Neural progenitor cell (in vitro differentiated cells): ENCODE measurements at places on chromosomes 2 and 18. TPM values are rescaled to one million over a fixed set of nuclear protein-coding genes. Genes with fewer than 3 reads are reported as not detected.

- no peaks in the 10 kb centered on the region for H3K36me3 ChIP-seq
- no peak overlapping the region for H3K27ac ChIP-seq
- H3K4me3 ChIP-seq, result no peak overlapping the region
- no peaks in the 10 kb centered on the region for H3K4me1 ChIP-seq
- no peak for DNase-seq
Measured at GRCh38 chr2:194483041-194483440, 1174.0 kb upstream of the SLC39A10 start.

FSIP2 gene
- 12.7 and 15.9 TPM in 2 replicates for total RNA-seq

SPP2 gene
- not detected in 2 replicates for total RNA-seq

GRCh38 chr18:52536039-52536438 lies 196.0 kb downstream of the DCC start:
- H3K4me3 ChIP-seq, result no peak overlapping the region
- no peaks in the 10 kb centered on the region for H3K36me3 ChIP-seq
- DNase-seq, result no peak
- H3K27ac ChIP-seq, result no peak overlapping the region
- no peaks in the 10 kb centered on the region for H3K27me3 ChIP-seq

NDC80 gene
- total RNA-seq, result 69.3 and 98.1 TPM in 2 replicates

RBKS gene
- 4.3 and 8.5 TPM in 2 replicates for total RNA-seq
